CD4-positive, alpha-beta T cell treated with Interleukin-17A for 1 hour (primary cell): ENCODE measurements at places on chromosomes 2 and 18.

GRCh38 chr2:180461761-180462160 is 454.7 kb upstream of the CWC22 start:
- no peak for DNase-seq

- DNase-seq, result no peak
Observed at GRCh38 chr2:237450583-237450982, 36.5 kb upstream of the MLPH start.

DNA sequence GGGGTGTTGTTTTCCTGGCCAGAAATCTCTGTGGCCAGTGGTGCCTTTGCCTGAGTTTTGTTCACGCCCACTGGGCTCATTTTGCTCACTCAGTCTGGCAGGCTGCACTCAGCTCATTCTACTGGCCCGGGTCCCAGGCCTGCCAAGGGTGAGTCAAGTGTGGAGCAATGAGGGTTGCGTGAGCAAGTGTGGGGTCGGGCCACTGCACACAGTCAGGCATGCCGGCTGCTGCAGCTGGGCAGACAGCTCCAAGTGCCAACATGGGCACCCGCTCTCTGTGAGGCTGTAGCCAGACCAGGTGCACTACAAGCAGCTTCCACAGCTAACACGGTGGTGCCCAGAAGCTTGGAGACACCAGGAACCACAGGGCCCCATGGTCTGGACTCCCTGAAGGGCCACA is 801.1 kb upstream of the RAB6C start:
- DNase-seq, result no peak

- peak; percentile 55 for DNase-seq
Observed at GRCh38 chr2:38959938-38960608, 70.4 kb downstream of the ARHGEF33 start.

DNA sequence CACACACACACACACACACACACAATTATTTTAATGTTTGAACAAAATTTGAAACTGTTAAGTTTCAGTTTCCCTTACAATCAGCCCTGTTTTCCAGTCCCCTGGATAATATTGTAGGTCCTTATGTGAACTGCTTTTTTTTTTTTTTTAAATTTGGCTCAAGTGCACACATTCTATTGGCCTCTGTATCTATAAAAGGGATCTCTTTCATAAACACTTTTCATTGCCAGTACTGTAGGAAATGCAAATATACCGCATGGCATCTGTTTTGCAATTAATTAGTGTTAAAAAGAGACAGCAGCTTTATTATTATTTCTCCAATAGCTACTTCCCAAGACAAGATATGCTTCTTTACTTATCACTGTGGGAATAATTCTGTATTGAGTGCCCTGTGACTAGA is 738.7 kb downstream of the EPHA4 start:
- DNase-seq, result no peak

DNA sequence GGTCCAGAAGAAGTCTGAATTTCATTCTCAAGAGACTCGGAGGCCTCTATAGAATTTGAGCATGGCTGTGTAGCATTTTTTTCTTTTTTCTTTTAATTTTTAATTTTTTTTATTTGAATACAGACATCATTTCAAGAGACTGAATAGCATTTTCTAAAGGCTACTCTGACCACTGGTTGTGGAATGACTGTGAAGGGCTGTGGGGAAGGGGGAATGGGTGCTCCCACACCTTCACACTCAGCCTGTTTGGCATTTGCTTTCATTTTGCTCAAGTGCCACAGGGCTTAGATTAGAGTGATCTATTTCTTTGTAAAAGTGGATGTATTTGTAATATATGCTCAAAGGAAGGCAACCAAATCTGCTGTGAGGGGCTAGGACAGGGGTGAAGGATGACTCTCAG is 142.0 kb upstream of the SPOPL start:
- DNase-seq, result no peak

GRCh38 chr2:234580686-234581085 is 83.8 kb upstream of the ARL4C start:
- DNase-seq, result no peak

- DNase-seq, result no peak
Observed at GRCh38 chr18:12013186-12013916, 32.0 kb downstream of the IMPA2 start.

DNA sequence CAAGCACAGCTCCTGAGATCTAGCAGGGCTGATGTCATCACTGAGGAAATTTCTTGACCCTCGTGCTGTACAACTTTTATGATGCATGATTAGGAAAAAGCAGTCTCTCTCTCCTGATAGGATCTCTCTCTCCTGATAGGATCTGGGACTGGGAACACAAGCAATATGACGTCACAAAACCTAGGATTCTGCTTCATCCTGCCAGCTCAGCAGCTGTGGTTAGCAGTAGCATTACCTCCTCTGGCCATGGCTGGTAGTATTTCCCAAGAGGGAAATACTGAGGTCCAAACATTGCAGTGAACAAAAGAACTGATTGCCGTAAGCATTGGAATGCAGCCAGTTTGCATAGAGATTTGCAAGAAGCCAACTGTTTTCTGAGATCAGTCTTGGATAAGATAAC is 521.2 kb upstream of the POU3F3 start:
- DNase-seq, result no peak

- DNase-seq, result no peak
Observed at GRCh38 chr2:65361623-65362022, 70.8 kb downstream of the SPRED2 start.

DNA sequence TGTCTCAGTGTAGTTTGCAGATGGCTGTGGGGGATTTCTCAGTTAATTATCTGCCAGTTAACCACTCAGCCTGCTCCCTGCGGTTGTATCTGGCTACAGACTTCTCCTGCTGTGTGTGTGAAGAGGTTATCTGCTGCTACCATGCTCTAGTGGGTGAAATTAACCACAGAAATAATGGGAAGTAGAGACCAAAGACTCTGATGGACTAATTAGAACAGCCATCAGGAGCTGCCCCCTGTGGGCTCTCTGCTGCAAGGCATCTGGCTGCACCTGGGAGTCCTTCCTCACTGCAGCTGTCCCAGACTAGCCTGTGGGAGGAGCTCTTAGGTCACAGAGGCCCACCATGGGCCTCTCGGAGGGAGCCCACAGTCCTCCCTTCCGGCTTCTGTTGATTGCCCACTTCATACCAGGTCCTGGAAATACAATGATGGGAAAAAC is 66.6 kb downstream of the CTIF start:
- DNase-seq, result no peak

- DNase-seq, result no peak
Observed at GRCh38 chr2:178282075-178282815, 87.9 kb downstream of the OSBPL6 start.

DNA sequence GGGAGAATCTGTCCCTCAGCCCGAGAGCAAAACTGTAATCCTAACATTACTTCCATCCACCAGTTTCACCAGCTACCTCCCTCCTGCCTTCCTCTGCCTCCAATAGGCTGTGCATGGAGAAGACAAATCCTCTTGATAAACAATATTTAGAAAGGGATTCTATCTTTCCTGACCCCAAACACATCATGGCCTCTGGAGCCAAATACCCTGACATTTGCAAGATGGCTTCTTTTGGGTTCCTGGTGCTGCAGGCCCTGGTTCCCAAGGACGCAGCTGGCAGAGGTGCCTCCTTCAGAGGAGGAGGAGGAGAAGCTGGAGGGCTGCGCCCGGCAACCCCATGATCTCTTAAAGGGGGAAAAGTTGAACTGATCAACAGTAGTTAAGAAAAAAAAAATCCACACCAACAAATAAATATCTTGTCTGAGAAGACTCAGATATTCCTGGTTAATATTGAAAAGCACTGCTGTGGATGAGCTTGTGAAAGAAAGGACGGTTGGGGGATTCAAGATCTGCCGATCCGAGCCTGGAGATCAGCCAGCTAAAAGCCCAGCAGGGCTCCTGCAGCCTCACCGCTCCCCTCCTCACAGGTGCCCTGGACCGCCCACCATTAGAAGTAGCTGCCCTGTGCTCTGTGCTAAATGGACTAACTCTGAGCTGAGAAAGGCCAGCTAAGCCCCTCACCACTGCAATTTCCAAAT is 116.8 kb downstream of the MSH2 start:
- no peak for DNase-seq

DNA sequence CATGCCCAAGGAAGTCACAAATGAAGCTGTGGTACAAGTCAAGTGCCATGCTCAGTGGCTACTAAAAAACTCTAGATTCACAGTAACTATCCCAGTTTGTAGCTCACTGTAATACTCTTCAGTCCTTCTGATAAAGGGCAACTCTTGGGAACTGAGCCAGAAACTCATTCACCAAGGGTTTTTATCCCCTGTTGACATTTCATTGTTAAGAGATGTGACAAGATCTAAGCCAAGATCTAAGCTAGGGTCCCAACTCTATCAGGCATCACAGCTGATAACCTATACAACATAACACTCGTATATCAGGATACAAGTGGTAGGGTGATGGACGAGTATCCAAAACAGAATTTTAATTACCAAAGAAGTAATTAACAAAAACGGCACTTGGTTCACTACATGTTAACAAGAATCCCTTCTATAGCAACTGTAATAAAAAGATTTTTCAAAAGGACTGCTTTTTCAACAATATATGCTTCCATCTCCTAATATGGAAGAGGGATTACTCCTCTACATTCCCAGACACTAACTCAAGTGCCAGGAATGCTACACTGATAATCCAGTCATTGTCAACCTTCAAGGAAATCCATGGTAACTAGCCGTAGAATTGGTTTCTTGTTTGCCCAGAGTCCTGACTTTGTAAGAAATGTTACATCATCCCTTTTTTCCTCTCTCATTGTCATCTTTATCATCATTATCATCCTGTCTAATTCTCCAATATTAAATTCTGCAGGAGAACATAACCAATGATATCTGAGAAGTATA is 111.7 kb downstream of the CDH2 start:
- DNase-seq, result no peak

GRCh38 chr2:143742581-143742980 is 613.4 kb downstream of the ARHGAP15 start:
- no peak for DNase-seq

DNA sequence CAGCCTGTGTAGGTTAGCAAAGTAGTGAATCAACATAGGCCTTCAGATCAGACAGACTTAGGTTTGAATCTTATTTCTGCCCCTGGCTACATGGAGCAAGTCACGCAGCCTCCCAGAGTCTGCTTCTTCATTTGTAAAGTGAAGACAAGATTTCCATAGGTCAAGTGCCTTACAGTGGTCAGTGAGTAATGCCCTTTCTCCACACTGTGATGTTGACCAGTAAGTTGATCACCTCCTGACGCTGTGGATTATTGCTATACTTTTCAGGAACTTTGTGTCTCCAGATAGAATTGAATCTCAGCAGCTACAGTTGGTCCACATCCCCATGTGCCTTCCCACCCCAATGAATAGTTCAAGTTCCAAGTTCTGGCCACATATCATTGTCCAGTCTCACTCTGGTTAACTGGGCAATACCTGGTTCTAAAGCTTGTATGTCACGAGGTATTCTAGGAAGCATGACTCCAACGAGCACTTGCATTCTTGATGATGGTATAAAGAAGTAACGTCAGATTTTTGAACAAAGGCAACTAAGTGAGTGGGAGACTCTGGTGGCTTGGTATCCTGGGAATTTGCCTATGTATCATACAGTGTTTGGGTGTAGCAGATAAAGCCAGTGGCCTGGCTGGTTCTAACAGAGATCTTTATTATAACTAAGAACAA is 2.1 kb upstream of the CLIP4 start:
- DNase-seq, result no peak

- peak; percentile 38 for DNase-seq
Observed at GRCh38 chr18:61635901-61636528, 256.8 kb downstream of the RNF152 start.

DNA sequence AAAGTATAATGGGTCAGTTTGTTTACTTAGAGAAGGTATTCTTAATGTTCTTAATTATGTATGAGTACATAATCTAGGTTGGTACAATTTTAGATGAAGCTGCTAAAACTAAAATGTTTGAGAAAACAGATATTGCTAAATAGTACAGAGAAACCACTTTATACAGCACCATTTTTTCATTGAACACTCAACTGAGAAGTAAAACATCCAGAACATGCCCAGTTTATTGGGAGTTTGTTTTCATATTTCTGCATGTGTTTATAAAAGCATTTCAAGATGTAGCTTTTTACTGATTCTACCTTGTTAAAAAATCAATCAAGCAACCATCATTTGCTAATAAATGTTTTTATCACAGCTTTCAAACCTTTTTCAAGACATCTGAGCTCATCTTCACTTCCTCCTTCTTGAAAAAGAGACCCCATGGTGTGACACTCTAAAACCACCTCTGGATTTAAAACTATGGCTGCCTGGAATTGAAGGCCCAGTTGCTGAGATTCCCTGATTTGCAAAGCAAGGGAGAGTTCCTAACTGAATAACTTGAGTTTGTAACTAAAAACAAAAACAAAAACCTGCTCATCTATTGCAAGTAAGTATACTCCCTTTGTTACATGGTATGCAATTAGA is 585.9 kb downstream of the ZEB2 start:
- DNase-seq, result no peak

DNA sequence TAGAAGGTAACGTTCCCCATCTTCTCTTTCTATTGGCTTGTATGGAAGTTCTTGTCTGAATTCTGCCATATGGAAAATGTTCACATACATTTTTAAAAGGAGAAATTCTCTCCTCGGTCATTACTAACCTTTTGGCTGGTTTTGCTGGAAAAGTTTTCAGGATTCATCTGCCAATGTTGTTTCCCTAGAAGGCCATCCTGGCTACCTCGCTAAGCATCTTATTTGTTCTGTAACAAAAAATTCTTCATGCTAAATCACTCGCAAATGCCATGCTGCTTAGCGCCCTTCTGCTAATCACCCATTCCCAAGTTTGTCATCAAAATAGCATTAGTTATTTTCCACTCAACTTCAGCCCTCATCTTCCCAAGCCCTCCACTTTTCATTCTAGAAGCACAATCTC is 262.0 kb downstream of the SLC8A1 start:
- no peak for DNase-seq

DNA sequence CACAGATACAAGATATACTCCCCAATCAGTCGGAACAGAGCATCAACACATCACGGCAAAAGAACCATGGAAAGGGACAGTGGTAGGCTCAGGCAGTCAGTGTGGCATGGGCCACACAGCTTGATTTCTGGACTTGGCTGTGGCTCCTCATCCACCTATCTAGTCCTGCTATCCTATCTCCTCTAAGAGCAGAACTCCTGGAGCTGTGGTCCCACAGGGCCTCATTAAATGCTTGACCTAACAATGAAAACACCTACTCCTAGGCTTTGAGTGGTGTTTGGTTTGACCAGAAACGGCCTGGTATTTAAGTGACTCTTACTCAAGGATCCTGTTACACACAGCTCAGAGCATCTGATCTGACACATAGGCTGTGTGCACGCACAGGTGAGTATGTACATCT is 33.6 kb upstream of the SMAD2 start:
- no peak for DNase-seq

- no peak for DNase-seq
Observed at GRCh38 chr2:197560146-197560665, 44.3 kb downstream of the MOB4 start.

- no peak for DNase-seq
Observed at GRCh38 chr2:179297927-179298326, 33.3 kb upstream of the SESTD1 start.

GRCh38 chr18:32730068-32730467 is 42.8 kb downstream of the KLHL14 start:
- no peak for DNase-seq

DNA sequence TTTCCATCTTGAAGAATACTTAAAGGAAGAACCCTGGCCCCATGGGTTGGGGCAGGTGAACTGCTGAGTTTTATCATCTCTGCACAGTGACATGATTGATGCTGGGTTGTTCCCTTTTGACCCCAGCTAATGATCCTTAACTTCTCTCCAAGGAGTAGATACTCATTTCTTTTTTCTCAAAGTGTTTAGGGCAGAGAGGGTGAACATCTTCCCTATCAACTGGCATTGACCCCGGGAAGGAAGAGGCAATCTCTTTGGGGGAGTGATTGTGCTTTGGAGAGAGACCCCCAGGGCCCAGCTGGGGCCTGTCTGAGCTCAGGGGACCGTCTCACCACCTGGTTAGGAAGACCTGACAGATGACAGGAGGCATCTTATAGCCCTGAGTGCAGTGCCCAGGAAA is 190.6 kb downstream of the FHOD3 start:
- DNase-seq, result no peak
